Urothelium cell line (cell line): ENCODE measurements at places on chromosomes 13 and 19.

GRCh38 chr13:42781352-42781751, at the start of gene FAM216B:
Gene FAM216B (plus strand): TSS chr13:42781584. CDS start chr13:42784068, 2,484 bp downstream.
- DNase-seq = no peak

- no peak for DNase-seq
These were observed 9.6 kb upstream of the DGKH start for GRCh38 chr13:42038661-42039456.

GRCh38 chr13:39938596-39938995, 283.1 kb downstream of the COG6 start:
- DNase-seq = no peak

DNA sequence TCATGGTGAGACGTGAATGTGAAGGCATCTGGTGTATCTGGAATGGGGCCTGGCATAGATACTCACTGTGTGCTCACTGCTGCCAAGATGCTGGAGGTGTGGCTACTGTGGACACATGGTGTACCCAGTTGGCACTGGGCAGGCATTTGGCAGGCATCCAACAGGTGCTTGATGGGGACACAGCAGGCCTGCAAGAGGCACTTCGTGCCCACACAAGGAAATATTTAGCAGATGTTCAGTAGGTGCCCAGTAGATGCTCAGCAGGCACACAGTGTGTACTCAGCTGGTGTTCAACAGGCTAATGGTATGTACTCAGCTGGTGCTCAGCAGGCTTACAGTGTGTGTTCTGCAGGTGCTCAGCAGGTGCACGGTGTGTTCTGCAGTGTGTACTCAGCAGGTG, 14.2 kb downstream of the CRTC1 start:
- no peak for DNase-seq

GRCh38 chr13:70338609-70339008, 230.4 kb upstream of the KLHL1 start:
- DNase-seq = no peak

GRCh38 chr19:34049944-34050343, 122.4 kb upstream of the LSM14A start:
- no peak for DNase-seq

GRCh38 chr19:27806471-27807070, 1406.4 kb downstream of the UQCRFS1 start:
- DNase-seq = no peak

GRCh38 chr19:51422053-51422448, 4.6 kb upstream of the SIGLEC10 start:
- DNase-seq = peak; percentile 89

- DNase-seq = no peak
These were observed 60.6 kb downstream of the CDADC1 start for GRCh38 chr13:49308097-49308875.

GRCh38 chr13:27971236-27971645, 2.1 kb upstream of the CDX2 start:
- no peak for DNase-seq

DNA sequence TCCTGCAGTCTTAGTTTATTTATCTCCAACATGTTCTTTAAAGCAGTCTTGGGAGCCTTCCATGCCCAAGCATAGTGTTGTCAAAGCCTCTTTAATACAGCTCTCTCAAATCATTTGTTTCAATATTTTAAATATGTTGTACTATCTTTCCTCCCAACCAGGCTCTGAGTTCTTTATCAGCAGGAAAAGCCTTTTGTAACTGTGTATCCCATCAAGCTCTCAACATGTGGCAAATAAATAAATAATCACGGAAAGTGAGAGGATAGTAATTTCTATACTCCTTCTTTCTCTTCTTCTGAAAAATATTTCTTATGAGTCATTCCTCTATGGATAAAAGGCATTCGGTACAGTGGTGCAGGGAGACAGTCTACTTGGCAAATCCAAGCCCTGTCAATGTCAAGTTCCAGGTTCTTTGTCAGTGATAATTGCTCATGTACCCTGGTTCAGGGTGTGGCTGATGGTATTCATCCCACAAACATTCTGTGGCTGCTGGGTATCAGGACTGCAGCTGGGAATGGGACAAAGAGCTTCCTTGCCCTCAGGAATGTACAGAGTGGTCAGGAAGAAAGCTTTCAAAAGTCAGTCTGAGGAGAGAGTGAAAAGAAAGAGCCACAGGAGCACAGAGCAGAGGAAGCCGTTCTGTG, 384.3 kb downstream of the EFNB2 start:
- peak; percentile 79 for DNase-seq

DNA sequence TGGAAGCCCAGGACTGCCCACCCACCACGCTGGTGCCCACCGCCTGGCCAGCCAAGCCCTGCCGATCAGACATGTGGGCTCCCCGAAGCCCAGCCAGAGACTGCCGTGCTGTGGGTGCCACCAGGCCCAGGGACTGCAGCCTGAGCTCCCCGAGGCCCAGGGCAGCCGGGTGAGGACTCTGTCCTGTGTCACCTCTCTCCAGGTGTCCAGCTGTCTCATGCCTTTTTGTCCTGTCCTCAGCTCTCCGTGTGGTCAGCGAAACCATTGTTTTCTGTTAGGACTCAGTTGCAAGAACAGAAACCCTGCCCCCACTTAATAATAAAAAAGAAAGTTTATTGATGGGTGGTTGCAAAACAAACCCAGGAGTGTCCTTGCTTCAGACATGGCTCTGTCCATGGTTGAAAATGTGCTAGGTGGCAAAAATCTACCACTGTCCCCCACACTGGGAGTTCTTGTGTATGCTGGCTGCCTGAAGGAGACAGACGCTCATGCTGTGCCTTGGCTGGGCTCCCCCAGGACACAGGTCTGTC, 9.9 kb downstream of the PLEKHF1 start:
- DNase-seq = no peak

- peak; percentile 35 for DNase-seq
These were observed 337.3 kb upstream of the DACH1 start for GRCh38 chr13:72204291-72204690.

GRCh38 chr13:113497217-113497616, 6.7 kb upstream of the DCUN1D2 start:
- no peak for DNase-seq

DNA sequence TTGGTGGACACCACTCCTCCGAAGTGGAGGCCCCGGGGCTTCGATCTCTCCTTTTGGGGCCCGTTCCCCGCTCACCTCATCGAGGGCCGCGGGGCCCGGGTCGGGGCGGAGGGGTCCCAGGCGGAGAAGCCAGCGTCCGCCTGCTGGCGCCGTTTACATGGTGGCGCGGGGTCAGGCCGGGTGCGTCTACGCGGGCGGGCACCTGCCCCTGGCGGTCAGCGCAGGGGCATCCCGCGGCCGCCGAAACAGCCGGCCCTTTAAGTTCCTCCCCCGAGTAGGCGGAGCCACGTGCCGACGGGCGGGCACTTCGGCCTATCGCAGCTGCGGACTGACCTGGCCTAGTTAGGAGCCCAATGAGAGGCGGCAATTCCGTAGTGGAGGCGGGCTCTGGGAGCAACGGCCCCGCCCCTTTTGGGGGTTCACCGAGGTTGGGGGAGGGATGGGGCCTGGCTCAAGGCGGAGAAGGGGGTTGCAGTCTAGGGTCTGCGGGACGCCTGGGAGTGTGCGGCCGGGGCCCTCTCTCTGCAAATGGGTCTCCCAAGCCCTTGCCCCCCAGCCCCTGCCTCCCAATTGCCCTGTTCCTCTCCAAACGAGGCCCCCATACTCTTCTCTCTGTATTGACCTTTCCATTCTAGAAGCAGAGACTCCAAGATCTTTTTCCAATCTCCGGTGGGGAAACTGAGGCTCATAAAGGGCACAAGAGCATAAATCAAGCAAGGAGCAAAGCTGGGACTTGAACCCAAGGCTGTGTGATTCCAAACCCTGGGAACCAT, at the start of gene ABHD8:
ABHD8 (minus strand) TSS at position 259 of the 773 bp plus-strand sequence. CDS start 1,809 bp downstream, outside the sequence.
- DNase-seq = peak; percentile 91

DNA sequence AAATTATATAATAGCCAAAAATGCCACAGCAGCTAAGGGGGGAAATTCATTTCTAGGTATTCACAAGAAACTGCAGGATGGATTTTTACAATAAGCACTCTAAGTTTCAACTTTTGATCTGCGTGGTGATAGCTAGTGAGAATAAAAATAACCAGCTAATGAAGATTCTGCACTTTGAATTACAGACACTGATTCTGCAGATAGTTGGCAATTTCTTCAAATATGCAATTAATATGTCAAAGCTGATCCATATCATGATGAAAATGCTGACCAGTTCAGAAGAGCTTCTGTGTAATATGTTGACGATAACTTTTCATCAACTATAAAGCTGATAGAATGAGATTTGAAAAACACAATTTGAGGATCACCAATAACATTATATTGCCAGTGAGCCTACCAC, 1272.9 kb downstream of the EFNB2 start:
- no peak for DNase-seq

DNA sequence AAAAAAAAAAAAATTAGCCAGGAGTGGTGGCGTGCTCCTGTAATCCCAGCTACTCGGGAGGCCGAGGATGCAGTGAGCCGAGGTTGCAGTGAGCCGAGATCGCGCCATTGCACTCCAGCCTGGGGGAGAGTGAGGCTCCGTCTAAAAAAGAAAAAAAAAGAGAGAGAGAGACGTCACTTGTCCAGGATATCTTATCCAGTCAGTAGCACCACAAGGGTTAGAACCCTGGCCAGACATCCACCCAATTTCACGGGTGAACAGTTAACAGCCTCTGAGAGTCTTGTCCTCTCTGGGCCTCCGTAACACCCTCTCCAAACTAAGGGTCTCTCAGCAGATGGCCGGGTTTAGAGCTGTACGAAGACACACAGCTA, 917 bp upstream of the CLPTM1 start:
- DNase-seq = no peak

DNA sequence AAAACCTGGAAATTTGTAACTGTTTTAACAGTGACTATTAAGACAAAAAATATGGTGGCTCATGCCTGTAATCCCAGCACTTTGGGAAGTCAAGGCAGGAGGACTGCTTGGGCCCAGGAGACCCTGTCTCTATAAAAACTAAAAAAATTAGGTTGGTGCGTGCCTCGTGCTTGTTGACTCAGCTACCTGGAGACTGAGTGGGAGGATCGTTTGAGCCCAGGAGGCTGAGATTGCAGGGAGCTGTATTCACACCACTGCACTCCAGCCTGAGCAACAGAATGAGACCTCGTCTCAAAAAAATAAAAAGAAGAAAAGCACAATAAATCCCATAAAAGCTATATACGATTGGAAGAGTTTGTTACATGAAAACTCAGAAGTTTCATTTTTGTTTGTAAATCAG, 23.7 kb downstream of the KLF5 start:
- DNase-seq = no peak

- DNase-seq = no peak
These were observed 36.4 kb downstream of the RASA3 start for GRCh38 chr13:114096031-114096485.

- DNase-seq = no peak
These were observed 7.6 kb downstream of the POU4F1 start for GRCh38 chr13:78595495-78596398.

- no peak for DNase-seq
These were observed 122.5 kb downstream of the RGCC start for GRCh38 chr13:41579881-41580280.

DNA sequence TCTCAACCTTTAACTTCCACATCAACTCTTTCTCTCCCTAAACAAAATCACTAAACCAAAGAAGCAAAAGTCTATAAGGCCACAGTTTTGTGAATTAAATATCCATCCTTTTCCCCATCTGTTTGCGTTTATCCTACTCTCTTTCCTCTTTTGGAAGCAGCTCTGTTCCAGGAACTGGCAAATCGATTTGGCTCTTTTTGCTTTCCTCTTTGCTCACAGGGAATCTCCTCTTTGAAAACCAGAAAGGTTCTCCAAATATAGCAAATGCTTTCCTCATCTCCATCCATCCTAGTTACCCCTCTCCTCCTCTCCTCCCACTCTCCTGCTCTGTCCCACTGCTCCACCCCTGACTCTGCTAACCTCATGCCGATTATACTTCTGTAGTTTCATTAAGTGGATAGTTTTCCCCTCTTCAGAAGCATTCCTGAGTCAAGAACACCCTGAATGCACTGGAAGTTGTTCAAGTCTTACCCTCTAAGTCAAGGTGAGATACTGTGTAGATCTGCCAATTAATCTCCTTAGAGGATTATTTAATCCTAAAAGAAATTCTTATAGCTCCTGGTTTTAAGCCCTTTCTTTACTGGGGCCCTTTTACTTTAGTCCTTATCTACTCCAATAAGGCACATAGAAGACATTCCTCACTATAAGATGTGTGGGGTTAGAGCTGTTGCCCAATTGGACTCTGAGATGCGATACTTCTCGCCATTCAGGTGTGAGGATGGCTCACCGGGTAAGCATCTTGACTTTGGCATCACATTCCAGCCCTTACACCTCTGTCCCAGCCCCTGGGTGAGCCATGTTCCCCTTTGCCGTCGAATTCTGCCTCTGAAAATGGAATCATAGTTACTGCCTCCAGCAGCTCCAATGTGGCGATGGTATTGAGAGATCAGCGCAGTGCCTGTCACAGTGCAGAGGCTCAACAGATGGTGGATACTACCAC, 67.6 kb downstream of the COL4A2 start:
- no peak for DNase-seq

DNA sequence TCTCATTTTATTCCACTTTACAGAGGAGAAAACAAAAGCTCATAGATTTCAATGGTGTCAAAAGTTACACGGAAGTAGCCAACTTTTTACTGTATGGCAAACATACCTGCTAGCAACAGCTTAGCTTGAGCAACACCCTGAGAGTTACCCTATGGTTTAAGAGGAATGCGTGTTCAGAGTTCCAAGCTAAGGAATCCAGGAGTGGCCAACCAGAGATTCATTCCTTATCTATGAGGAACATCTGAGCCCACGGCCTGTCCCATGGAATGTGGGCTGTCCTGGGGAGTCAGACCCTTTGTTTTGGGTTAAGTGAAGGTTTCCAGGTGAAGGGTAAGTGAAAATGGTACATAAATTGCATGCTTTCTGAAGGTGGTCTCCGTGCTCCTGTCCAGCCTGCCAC, 67.5 kb downstream of the STARD13 start:
- no peak for DNase-seq

- no peak for DNase-seq
These were observed 18.5 kb upstream of the VSTM2B start for GRCh38 chr19:29507081-29507860.

GRCh38 chr19:31709476-31709875, 360.2 kb upstream of the TSHZ3 start:
- DNase-seq = no peak

- DNase-seq = no peak
These were observed 854.6 kb upstream of the MIR17HG start for GRCh38 chr13:90492872-90493271.

DNA sequence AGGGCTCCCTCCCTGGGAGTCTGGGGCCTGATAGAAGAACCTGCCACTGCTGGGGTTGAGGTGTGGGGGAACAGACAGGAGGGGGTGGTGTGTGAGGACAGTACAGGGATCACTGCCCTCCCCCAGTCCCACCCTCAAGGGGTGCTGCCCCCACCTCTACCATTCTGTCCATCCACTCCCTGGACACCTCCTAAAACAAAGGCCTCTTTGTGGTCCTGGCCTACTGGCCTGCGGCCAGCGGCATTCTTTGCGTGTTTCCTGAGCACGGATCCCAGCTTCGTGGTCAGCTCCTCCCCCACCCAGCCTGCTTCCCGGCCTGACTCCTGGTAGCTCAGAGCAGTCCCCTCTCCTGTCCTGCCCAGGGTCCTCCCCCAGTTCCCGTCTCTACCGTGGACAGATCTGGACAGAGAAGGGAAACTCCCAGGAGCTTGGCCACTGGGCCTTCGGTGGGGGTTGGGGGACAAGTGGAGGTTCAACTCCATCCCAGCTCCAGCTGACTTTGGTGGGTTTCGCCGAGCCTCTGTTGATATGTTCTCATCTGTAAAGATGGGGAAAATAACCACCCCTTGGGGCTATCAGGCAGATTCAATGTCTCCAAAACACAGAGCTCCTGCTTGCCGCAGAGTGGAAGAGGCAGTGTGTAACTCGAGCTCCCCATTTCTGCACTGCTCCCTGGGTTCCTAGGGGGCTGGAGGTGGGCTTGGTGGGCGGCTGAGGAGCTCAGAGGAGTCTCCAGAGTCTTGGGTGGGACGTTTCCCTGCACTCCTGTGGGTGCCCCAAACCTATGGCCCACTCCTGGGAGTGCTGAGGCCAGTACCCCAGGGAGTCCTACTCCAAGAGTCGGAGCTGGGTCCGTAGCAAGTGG, 48.7 kb downstream of the LYL1 start:
- peak; percentile 84 for DNase-seq
